ENCODE measurements at places on chromosomes 3 and 15. TPM values are rescaled to one million over a fixed set of nuclear protein-coding genes. Genes with fewer than 3 reads are reported as not detected.
A peak's percentile ranks its signal among the peaks of the same experiment; 100 is the strongest.

Gene TIGIT
- not detected for total RNA-seq

DNA sequence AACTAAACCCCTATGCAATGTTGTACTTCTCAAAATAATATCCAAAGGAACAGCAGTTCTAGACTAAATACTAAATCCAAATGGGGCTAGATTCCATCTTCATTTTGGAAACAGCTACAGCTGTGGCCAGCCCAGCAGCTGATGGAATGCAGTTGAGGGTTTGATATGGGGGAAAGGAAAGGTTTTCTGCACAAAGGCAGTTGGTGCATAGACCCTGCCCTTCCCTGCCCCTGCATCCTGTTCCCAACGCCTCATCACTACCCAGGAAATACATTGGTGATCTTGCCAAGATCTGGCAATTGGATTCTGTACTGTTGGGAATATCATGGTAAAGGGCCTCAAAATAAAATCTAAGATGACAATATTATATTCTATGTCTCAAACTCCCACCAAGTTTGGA lies 43.9 kb downstream of the DTWD1 start:
- no peak for DNase-seq

DNA sequence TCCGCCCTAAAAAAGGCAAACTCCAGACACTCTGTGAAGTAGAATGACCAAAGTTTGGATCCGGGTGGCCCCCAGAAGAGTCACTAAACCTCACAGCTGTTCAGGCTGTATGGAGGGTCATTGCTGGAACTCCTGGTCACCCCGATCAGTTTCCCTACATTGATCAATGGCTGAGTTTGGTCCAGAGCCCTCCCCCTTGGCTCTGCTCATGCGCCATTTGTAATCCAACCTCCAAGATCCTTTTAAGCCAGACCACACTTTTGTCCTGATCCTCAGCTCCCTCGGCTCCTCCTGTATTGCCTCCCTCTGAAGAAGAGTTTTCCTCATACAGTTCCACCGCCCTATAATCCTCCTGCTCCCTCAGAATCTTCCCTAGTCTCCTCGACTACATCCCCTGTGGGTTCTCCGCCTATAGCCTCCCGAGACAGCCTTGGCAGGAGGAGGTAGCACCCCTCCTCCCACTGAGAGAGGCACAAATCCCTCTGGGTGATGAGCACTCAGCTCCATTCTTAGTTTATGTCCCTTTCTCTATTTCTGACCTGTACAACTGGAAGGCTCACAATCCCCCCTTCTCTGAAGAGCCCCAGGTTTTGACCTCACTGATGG lies 42.2 kb downstream of the ZBTB11 start:
- DNase-seq, result no peak

DNA sequence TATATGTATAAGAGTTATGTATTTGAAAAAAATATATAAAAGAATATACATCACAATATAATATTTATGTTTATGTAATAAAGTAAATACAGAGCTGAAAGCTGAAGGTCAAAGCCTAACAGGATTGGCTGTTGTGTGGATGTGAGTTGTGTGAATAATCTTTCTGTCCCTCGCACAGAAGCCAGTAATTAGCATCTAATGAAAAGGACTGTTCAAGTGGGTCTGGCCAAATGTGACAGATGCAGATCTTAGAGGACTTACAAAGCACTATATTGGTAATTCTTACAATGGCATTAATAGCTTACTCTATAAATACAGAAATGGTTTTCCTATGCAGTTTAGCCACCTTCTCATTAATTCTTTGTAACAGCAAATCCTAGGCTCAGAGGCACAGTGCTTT lies 2.4 kb downstream of the MKRN3 start:
- DNase-seq, result no peak

GRCh38 chr3:16378920-16379319 lies 113.9 kb downstream of the OXNAD1 start:
- DNase-seq, result peak; percentile 63

DNA sequence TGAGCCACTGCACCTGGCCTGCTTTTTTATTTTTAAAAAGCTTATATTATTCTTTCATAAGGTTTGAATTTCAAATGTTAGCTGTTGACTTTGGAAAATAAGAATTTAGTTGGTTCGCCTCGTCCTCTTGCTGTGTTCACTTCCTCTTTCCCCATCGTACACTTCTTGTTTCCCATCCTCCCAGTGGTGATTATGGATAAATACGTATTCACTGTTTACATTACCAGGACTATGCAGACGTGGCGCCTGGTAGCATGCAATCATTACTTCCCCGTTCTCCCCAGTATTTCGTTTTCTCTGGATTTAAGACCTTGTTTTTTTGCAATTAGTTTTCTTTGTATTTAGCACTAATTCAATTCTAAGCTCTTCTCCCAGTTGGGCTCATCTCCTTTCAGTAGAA lies 70.1 kb downstream of the LMLN start:
- DNase-seq, result no peak

GRCh38 chr3:32675164-32675563 lies 9.8 kb upstream of the CNOT10 start:
- DNase-seq, result no peak

Data from astrocyte (in vitro differentiated cells and primary cell).